Stimulated activated CD4-positive, alpha-beta T cell treated with anti-CD3 and anti-CD28 coated beads, Interleukin-2, amount 100 ng/mL, for 24 hours (primary cell): ENCODE measurements at places on chromosomes 12 and 14.

- no peak for DNase-seq
Observed at GRCh38 chr12:46535907-46536306, 163.3 kb upstream of the SLC38A2 start.

- no peak for DNase-seq
Observed at GRCh38 chr12:132508860-132509732, 19.1 kb downstream of the FBRSL1 start.

GRCh38 chr12:12585115-12585863 lies 22.6 kb upstream of the DUSP16 start:
- DNase-seq: no peak

- DNase-seq: no peak
Observed at GRCh38 chr14:74308695-74309094, 6.0 kb upstream of the ABCD4 start.

- DNase-seq: peak; percentile 58
Observed at GRCh38 chr12:106282457-106283097, 20.0 kb upstream of the TCP11L2 start.
